ENCODE measurements at places on chromosomes 16 and 17.
A peak's percentile ranks its signal among the peaks of the same experiment; 100 is the strongest.

GRCh38 chr17:4942760-4943508, 2.9 kb downstream of the RNF167 start:
- DNase-seq, result no peak

DNA sequence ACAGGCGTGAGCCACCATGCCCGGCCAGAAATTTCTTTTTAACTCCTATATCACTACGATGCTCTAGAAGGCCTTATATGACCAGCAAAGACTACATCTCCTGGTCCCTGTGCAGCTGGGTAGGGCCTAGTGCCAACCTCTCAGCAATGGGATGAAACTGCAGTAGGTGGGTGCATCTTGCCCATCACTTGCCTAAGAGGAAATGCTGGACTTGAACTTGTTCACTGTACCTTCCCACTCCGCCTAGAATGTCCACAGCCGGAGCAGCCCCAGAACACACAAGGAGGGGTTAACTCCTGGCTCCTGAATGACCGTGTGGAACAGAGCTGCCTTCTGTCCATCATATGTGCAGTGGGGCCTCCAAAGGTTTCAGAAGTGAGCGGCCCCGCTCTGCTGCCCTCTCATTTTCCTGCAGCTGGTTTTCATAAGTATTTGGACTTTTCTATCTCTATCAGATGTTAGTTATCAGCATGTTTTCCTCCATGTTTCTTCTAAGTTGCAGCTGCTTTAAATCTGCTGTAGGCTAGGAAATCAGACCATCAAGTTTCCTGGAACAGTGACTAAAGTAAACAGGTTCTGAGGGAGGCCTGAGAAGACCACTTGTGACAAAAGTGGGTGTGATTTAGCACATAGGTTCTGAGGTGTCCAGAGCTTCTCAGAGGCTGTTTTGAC, 52.5 kb downstream of the WSB1 start:
- no peak for DNase-seq

DNA sequence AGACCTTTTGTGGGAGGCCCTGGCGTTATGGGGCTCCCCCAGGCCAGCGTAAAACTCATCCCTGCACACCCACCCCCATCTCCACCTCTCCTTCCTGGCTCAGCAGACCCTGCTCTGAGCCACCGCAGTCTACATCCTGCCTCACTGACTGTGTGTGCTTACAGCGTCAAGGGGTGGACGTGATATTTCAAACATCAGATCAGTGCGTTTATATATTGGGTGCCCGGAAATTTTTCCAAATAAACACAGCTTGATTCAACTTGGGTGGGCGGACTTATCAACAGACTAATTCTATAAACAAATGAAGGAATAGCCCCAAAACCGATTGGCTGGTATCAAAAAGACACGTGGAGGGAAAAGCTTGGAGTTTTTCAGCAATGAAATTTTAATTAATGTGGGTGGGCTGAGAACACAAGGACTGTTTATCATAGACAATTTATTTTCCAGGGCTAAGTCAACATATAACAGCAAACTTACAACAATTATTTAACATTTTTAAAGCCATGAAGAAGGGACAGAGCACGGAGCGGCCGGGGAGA, at the start of gene FOXL1:
Gene FOXL1, plus strand, starts transcription at position 489 of the 539 bp plus-strand sequence. CDS start 175 bp downstream, outside the sequence.
- DNase-seq, result no peak

- DNase-seq, result no peak
Observed at GRCh38 chr17:5209396-5209795, 17.7 kb upstream of the ZNF594 start.

DNA sequence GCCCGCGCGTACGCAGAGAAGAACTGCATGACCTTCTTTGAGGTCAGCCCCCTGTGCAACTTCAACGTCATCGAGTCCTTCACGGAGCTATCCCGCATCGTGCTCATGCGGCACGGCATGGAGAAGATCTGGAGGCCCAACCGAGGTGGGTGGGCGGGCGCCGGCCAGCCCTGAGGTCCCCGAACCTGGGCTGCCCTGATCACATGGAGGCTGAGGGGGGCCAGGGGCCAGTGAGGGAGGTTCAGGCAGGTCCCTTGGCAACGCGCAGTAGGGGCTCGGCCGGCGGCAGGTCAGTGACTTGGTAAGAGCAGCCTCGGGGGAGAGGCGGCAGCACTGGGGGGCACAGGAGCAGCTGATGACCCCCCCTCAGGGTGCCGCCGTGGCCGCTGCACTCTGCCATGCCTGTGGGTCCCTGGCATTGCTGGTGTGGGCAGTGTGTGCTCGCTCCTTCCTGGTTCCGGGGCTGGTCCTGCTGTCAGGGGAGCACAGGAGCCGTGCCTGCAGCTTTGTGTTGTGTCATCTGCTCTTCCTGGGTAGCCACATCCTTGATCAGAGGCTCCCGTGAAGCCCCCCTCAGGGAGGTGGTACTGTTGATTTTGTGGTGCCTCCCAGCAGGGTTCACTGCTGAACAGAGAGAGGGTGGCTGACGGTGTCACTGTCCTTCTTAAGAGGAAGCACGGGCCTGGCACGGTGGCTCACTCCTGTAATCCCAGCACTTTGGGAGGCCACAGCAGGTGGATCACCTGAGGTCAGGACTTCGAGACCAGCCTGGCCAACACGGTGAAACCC, 4.6 kb upstream of the WFIKKN1 start:
- no peak for DNase-seq

DNA sequence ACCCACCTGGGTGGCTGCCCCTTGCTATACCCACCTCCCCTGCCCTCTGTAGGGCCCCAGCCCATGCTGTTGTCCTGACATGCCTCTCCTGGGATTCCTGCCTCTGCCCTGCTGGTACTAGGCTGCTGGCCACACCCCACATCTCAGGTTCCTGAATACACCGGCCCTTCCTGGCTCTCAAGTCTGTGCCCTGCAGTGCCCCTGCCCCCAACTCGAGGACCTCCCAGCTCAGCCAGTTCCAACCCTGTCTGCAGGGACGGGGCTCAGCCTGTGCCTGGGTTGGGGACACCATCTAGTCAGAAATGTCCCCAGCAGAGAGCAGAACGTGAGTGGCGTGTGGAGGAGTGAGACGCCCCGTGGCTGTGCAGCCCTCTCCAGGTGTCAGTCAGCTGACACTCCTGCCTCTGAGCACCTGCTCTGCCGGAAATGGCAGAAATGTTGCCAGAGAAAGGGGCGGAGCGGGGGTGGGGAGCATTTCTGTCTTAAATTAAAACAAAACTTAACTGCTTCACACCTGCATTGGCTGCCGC, 28.7 kb downstream of the ACSF3 start:
- no peak for DNase-seq

- peak; percentile 30 for DNase-seq
Observed at GRCh38 chr17:58310511-58311428, 17.8 kb downstream of the TSPOAP1 start.
